ENCODE measurements at places on chromosomes 13 and 19.
A peak's percentile ranks its signal among the peaks of the same experiment; 100 is the strongest.

DNA sequence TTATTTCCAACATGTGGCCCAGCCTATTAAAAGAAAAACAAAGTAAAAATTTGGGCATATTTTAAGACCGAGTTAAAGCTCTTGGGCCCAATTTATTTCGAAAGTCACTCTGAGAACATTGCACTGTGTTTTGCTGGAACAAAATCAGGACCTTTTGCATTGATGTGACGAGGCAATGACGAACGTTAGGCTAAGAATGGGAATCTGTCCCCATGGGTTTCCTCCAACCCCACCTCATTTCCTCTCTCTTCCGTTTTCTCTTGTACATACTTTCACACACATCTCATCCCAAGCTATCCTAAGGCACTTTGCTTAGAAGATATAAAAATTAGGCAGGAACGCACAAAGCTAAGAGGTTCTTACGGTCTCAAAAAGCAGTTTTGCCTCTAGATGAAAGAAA is 22.1 kb downstream of the EDNRB start:
- no peaks in the 10 kb centered on the region for H3K36me3 ChIP-seq
- H3K27ac ChIP-seq: peak overlapping the region; percentile 7
- DNase-seq: no peak
- H3K4me1 ChIP-seq: peaks cover 11% of the 10 kb centered on the region
- no peaks in the 10 kb centered on the region for H3K27me3 ChIP-seq
- H3K4me3 ChIP-seq: no peak overlapping the region

DNA sequence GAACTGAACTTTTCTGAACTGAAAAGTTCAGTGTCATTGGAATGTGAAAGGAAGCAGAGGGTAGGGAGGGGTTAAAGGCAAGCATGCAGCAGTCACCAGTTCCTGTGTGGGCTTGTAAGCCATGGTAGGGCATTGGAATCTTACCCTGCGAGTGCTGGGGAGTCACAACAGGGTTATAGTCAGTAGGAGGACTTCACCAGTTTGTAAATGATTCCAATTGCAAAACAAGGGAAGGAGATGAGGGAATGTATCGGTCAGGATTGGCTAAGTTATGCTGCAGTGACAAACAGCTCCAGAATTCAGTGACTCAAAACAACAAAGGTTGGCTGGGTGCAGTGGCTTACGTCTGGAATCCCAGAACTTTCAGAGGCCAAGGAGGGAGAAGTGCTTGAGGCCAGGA is 12.8 kb downstream of the LYPD3 start:
- H3K4me3 ChIP-seq: no peak overlapping the region
- DNase-seq: no peak
- peaks cover 31% of the 10 kb centered on the region for H3K27me3 ChIP-seq
- H3K27ac ChIP-seq: no peak overlapping the region
- H3K4me1 ChIP-seq: no peaks in the 10 kb centered on the region

DNA sequence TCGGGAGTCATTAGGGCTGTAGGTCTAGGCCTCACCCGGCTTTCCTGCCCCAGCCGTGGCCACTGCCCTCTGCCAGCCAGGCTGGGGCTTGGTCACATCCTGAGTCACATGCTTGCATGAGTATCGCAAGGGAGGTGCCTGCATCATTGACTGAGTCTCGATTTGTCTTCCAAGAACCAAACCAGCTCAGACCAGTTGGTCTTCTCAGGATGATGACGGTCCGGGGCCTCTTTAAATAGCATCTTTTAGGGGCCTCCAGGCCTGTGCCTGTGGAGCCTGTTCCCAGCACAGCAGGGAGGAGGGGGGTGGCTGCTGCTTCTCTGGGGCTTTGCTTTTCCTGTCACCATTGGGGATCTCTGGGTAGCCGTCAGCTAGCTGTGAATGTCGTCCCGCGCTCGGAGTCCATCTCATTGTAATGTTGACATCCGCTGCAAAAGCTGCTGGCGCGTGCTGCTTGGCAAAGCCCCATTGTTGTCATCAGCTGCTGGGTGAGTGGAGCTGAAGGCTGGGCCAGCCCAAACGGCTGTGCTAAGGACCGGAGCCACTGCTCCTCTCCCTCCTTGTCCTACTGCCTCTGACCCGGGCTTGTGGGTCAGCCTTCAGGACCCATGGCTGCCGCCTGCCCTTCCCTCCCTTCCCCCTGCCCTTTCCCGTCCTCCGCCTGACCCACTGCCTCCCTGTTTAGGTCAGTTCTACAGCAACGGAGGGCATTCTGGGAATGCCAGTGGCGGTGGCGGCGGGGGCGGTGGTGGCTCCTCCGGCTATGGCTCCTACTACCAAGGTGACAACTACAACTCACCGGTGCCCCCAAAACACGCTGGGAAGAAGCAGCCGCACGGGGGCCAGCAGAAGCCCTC is 14.3 kb upstream of the QTRT1 start:
- H3K27ac ChIP-seq: peak overlapping the region; percentile 88
- peaks cover 5% of the 10 kb centered on the region for H3K27me3 ChIP-seq
- DNase-seq: no peak

GRCh38 chr19:3506384-3507340 is 551 bp downstream of the FZR1 start:
- DNase-seq: peak; percentile 46
- peak overlapping the region; percentile 62 for H3K27ac ChIP-seq
- peak overlapping the region; percentile 93 for H3K4me3 ChIP-seq
- H3K27me3 ChIP-seq: peaks cover 3% of the 10 kb centered on the region

- no peaks in the 10 kb centered on the region for H3K36me3 ChIP-seq
- peaks cover 37% of the 10 kb centered on the region for H3K4me1 ChIP-seq
- H3K4me3 ChIP-seq: no peak overlapping the region
- peaks cover 80% of the 10 kb centered on the region for H3K27me3 ChIP-seq
- DNase-seq: no peak
These were observed 4.7 kb downstream of the PPP1R13L start for GRCh38 chr19:45400192-45400591.
